ENCODE measurements at places on chromosomes 2 and 18. TPM values are rescaled to one million over a fixed set of nuclear protein-coding genes. Genes with fewer than 3 reads are reported as not detected.

TMEM247 gene
- total RNA-seq: not detected

MAB21L4 gene
- not detected for total RNA-seq

COL4A3 gene
- 1.0 TPM for total RNA-seq

MSTN gene
- total RNA-seq: not detected

GRCh38 chr2:108571286-108571685 is 37.0 kb downstream of the LIMS1 start:
- DNase-seq: no peak

DNA sequence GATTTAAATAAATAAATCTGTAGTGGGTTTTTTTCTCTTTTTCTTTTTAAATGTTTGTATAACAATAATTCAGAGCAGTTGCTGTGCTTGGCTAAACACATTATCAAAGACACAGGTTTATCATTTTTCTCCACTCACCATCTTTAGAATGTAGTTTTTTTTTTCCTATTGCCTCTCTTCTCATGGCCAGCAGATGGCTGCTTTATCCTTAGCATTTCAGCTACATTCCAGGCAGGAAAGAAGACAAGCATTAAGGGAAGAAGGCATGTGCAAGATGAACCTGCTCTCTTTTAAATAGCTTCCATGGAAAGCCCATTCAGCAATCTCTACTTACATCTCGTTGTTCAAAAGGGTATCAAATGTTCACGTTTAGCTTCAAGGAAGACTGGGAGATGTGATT is 42.6 kb downstream of the ARHGAP15 start:
- no peak for DNase-seq
